ENCODE measurements at places on chromosomes 7 and 10.

GRCh38 chr10:132062641-132063390 lies 2.9 kb upstream of the JAKMIP3 start:
- DNase-seq = no peak

GRCh38 chr10:119542357-119542987 lies at the start of gene RGS10:
RGS10 (minus strand) TSS chr10:119542719; CDS start chr10:119542638, 81 bp downstream.
- DNase-seq = peak; percentile 71

DNA sequence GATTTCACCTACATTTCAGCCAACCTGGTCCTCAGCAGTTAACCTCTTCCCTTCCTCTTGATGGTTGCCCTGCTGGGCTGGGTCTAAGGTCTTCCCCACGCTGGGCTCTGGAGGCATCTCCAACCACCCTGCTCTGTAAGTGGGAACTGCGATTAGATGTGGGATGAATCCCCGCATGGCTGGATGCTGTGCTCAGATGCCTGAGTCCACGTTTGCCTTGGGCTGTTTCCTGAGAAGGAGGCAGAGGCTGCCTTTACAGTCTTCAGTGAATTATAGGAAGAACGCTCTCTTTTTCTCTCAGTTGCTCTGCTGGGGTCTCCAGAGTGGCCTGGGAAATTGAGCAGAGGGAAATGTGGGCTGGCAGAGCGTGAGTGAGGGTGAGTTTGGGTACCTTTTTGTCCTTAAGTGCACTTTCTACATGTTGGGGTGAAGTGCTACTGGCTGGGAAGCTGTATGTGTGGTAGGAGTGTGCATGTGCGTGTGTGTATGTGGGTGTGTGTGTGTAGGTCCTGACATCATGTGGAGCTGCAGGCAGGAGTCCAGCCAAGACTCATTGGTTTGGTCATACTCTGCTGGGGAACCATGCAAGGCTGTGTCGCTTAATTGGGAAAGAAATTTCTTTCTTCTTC lies 1.5 kb downstream of the GIMAP8 start:
- no peak for DNase-seq

DNA sequence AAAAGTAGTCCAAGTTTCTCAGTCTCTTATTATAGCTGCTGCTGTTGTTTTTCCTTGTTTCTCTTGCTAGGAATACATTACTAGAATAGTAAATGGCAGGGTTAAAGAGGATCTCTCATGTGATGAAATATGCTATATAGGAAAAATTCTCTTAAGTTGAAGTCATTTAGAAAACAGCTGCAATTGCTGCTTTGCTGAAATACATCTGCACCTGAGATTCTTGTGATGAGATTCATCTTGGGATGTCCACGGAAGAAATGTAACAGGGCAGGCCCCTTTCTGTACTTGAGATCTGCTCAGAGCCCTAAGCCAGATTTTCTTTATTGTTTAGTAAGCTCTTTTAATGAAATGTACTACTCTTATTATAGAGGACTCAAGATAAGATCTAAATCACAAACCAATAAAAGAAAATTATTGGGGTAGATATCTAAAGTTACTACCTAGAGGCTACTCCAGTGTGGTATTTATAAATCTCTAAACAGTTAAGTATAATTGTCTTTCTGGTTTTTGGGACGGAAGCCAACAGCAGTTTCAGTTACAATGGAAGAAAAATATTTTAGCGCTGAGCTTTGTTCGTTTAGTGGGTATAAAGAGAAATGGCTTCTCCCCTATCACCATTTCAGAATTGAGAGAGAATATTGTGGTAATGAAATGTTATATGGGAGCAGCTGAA lies 701.5 kb downstream of the KCNMA1 start:
- DNase-seq = no peak

- DNase-seq = no peak
Observed at GRCh38 chr7:150370612-150371071, 2.0 kb downstream of the REPIN1 start.

- DNase-seq = peak; percentile 4
Observed at GRCh38 chr7:13057462-13058200, 370.2 kb downstream of the ARL4A start.

- DNase-seq = no peak
Observed at GRCh38 chr10:131792809-131793208, 108.0 kb upstream of the PPP2R2D start.

- no peak for DNase-seq
Observed at GRCh38 chr7:108166687-108167086, 36.5 kb upstream of the LAMB4 start.

DNA sequence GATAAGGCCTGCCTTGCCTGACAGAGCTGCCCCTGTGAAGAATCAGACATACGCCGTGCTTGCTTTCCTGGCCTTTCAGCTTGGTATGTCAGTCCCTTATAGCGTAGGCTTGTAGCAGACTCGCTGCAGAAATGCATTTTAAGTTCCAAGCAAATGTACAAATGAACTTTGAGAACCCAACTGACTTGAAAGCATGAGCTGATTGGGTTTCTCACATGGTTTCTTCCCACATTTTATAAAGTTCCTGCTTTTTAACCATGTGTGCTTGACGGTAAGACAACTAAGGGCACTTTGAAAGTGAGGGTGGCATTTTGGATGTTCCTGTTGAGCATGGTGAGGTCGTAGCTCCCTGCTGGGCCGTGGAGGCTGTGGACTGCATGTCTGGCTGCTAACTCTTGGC lies 62.6 kb downstream of the CCNY start:
- no peak for DNase-seq

- DNase-seq = no peak
Observed at GRCh38 chr10:49279015-49279880, 19.7 kb upstream of the C10orf71 start.

Measured in HL-60 (cell line).